ENCODE measurements at places on chromosomes 7 and 10. TPM values are rescaled to one million over a fixed set of nuclear protein-coding genes. Genes with fewer than 3 reads are reported as not detected.

PRTFDC1 gene
- total RNA-seq = not detected

ZNF804B gene
- total RNA-seq = not detected

MGAM2 gene
- 0.05 TPM for total RNA-seq

GRCh38 chr7:43652364-43652763 lies 69.5 kb downstream of the STK17A start:
- DNase-seq = no peak

- peak; percentile 19 for DNase-seq
Observed at GRCh38 chr10:13270877-13271551, 28.9 kb downstream of the PHYH start.

DNA sequence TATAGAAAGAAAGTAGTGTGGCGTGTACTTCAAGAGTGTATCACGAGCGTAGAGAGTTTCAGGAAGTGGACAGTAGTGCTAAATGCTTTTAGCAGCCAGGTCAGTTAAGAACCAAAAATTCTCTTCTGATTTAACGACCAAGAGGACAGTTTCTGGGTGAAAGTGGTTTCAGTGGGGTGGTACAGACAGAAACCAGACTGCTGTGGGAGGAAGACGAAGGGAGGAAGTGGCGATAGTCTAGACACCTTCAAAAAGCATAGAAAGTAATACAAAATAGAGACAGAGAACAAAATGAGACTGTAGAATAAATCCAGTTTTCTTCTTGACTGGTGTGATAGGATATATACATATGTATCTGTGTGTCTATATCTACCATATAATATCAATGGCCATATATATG lies 93.5 kb downstream of the MBL2 start:
- DNase-seq = no peak

DNA sequence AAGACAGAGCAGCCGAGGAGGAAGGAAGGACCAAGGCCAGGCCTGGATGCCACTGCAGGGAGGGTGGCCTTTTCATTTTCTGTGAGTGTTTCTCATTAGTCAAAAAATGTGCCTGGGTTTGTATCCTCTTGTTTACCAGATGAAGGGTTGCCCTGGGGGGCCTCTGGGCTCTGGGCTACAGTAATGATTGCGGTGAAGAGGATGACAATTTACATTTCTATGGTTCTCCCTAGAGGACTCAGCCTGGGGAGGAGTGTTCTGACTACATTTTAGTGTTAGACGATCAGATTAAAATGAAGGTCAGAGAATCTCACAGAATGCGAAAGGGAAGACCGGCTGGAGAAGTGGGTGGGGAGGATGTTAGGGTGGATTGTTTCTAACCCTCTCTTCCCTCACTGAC lies 108.0 kb upstream of the KMT2C start:
- DNase-seq = no peak

DNA sequence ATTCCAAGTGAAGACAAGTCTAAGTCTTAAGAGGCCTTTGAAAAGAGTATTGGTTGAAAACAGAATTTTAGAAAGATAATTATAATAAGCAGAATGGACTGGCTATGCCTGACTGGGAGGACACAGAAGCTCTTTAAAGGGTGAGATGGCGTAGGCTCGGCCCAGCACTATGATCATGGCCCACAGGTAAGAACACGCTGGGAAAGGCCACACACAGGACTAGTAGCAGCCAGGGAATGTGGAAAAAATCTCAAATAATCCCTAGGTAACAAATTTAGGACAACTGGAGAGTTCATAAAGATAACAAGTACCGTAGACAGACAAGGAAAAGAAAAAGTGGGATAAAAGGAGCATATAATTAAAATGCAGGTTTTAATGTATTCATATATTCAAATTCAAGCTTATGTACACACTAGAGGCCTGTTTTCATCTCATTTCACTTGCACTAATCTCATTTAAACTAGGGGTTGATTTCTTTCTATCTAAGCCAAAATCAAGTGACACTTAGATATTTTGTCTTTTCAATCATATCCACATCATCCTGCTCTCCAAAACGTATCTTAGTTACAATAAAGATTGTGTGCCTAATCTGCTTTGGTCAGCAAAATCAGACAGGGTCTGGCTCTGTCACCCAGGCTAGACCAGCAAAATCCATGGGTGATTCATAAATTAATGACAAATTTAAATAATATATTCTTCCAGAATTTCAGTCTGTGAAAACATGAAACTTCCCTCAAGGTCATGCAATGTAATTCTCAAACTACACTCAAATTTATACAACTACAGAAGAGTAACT lies 53.0 kb downstream of the EZH2 start:
- no peak for DNase-seq

GRCh38 chr7:132998763-132999162 lies 83.1 kb downstream of the CHCHD3 start:
- DNase-seq = no peak

- no peak for DNase-seq
Observed at GRCh38 chr10:13699216-13699615, 112.5 kb downstream of the PRPF18 start.

DNA sequence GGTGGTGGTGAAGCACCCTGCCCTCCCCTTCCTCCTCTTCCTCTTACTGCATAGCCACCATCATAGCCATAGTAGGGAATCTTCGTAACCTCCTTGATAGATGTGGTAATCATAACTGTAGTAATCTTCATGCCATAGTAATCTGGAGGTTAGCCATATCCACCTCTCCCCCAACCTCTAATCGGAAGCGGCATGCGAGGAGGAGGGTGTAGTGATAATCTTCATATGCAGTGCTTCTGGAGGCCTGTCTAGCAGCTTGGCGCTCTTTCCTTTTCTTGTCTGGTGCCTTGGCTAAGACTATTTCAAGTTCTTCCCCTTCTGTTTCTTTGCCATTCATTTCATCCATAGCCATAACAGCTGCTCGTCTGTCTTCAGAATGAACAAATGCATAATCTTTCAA lies 90.9 kb downstream of the MLLT10 start:
- DNase-seq = no peak

DNA sequence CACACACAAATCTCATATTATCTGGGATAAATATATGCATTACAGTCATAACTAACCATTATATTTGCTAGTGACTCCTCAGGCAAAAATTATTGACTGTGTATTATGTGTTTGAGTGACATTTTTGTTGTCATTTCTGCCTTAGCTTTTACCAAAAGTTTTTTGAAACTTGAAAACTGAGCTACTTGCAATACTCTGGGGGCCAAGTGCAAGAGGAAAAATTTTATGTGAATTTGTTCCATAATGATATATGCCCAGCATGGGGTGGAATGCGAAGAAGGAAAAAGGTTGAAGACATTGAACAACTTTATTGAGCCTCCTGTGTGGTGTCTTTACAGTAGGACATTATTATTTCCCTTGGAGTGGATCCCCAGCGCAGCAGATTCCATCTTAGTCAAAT lies 176.8 kb upstream of the FERD3L start:
- DNase-seq = no peak

DNA sequence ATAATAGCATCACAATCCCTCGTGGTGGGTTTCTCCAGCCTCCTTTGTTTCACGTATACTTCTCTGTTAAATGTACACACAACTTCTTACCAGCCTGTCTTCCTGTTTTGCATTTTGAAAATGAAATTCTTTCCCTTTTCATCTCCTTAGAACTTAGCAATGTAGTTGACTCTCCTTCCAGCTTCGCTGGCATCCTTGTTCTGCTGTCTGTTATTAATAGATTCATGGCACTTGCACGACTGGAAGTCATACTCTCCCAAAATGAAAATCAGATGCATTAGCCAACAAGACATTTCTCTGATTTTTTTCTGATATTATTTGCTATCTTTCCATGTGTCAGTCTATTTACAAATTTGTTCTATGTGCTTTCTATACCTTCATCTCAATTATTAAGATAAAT lies 3.0 kb upstream of the CREB3L2 start:
- no peak for DNase-seq

DNA sequence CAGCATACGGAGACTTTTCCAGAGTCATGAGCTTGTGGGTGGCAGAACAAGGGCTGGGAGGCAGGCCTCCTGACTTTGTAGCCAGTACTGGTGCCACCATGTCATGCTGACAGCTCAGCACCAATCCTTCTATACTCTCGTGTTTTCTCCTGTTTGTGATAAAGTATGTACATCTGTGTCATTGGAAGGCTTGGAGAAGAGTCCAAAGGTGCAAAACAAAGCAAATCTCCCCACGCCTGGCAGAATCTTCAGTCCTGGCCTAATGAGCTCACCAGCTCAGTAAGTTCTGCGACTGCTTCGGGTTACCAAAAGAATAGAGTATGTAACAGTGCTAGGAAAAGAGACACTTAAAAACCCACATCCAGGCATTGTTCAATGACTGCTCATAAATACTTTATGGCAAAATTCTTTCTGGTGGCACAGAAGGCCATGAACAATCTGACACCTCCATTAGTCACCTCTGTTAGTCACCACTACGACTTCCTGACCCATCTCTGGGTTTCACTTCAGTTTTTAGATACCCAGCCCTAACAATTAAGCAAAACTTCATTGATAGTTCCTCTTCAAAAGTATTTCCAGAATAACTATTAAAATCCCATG lies 24.5 kb downstream of the STEAP1 start:
- DNase-seq = peak; percentile 97

- peak; percentile 89 for DNase-seq
Observed at GRCh38 chr7:8295638-8296361, 33.8 kb upstream of the ICA1 start.

DNA sequence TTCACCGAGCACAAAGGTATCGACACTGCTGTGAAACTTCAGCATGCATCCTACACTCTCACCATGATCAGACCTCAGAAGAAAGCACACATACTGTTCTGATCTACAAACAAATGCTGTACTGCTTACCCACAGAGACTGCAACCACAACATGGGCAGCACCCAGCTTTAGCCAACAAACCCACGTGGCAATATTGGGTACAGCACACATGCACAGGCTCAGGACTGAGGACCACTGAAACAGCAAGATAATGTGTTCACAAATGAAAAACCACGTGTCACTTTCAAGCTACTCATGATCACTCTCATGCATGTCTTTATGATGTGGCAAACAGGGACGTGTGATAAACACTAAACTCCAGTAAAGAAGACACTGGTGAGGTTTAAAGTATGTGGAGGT lies 119.3 kb upstream of the PTN start:
- DNase-seq = no peak

GRCh38 chr10:118663176-118663575 lies 67.7 kb upstream of the PRLHR start:
- no peak for DNase-seq

DNA sequence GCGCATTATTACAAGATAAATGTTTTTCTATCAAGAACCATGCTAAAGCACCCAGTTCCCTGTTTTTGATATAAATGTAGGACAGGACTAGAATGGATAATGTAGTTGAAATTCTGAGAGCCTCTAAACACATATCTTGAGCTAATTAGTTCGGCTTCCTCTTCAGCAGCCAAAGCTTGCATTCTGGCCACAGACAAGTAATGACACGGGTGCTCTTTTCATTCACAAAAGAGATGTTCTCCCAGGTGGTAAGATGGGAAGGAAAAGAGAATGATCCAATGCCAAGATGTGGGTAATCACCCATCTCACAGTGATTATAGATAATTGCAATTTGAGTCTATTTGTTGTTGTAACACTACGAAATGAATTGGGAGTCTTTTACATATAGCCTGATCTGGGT lies 246.5 kb downstream of the KIAA1217 start:
- DNase-seq = no peak
